ENCODE measurements at places on chromosomes 5 and 9. TPM values are rescaled to one million over a fixed set of nuclear protein-coding genes. Genes with fewer than 3 reads are reported as not detected.

The ZNF454 gene
- 0.97 TPM for total RNA-seq

The TAF1L gene
- total RNA-seq = not detected

The PCDHGB7 gene
- 2.9 TPM for total RNA-seq

The KCNT1 gene
- total RNA-seq = not detected

The MATR3 gene
- 209 TPM for total RNA-seq
